ENCODE measurements at places on chromosomes 7 and 10.

GRCh38 chr10:126787201-126787600 is 116.7 kb upstream of the C10orf90 start:
- DNase-seq = no peak

- no peak for DNase-seq
These were observed 313.0 kb upstream of the FZD1 start for GRCh38 chr7:90951229-90951628.

GRCh38 chr7:43569424-43569823 is 13.5 kb upstream of the STK17A start:
- no peak for DNase-seq

DNA sequence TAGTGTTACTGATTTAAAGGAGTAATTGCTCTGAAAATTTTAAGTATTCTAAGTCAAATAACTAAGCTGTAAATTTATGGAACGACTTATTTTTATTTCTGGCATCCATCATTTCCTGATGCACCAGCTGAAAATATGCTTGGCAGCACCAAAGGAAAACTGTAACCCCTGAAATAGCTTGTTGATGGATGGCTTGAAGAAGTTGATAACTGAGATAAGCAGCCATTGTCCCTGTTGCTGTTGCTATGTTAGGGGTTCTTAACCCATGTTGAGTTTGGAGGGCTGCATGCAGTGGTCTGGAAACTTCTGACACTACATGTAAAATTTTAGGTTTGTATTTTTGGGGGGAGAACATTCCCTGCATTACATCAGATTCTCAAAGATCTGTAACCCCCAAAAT is 30.6 kb downstream of the RPA3 start:
- DNase-seq = no peak

DNA sequence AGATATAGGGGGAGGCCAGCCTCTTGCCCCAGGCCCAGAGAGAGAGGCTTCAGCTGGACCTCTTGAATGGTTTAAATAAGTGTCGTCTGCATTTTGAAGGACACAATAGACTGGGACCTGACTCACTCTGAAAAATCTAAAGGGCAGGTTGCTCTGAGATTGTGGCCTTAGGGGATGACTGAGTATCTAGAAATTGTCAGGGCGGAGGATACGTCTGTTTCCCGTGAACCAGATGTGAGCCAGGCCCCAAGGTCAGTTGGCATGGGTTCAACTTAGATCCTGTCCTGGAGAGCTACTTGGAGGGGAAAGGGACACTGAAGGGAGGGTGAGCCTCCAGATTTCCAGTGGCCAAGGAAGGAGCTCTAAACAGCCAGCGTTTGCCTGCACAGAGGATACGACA is 110.2 kb downstream of the CHN2 start:
- DNase-seq = no peak

DNA sequence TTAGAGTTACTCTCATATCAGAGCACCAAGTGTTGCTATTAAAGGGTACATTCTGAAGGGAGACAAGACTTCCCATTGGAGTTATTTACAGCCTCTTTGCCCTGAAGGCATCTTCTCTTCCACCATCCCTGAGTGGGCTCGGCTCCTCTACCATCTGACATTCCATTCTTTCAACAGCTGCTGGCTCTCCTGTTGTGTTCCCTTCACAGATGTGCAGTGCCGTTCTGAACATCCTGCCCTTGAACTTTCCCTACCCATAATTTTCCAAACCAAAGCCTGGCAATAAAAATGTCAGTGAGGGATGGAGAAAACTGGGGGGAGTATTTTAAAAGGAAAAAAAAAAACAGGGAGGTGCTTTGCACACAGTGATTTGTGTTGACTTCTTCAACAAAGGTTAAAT is 392.9 kb downstream of the KCNMA1 start:
- no peak for DNase-seq

DNA sequence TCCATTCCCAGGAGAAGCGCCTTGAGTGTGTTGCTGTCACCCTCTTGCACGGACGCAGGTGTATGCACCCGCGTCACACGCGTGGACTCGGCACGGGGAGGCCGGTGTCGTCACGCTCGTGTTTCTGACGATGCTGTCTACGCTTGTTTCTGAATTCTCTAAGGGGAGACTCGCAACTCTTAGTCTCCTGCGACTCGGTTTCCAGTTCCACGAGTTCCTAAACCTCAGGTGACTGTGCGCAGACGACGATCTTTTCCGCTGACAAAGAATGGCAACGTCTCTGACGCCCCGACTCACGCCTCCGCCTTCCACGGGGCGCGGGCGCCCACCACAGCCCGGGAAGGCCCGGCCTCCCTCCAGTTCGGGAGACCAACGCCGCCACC is 579 bp downstream of the IDI1 start:
- no peak for DNase-seq

DNA sequence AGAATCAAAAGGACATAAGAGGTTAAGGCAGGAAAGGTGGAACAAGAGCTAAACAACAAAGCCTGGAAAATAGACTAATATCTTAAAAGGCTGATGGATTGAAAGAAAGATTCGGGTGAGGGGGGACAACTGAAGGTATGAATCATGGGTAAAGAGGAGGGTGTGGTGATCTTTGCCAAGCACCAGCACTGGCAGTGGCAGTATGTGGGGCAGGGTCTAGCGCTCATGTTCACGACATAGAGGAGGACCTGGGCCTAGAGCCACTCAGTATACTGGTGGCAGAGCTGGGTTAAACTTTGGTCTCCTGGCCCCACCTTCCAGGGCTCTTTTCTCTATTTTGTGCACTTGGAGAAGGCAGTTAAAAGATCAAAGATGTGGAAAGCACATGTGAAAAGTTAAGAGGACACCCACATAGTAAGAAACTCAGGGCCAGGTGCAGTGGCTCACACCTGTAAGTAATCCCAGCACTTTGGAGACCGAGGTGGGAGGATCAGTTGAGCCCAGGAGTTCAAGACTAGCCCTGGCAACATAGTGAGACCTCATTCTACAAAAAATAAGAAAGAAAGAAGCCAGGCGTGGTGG is 40.5 kb upstream of the MMD2 start:
- DNase-seq = no peak

GRCh38 chr10:102146971-102147428 is 5.2 kb upstream of the NOLC1 start:
- DNase-seq = no peak

- no peak for DNase-seq
These were observed 139.4 kb upstream of the PHYHIPL start for GRCh38 chr10:59037018-59037389.

DNA sequence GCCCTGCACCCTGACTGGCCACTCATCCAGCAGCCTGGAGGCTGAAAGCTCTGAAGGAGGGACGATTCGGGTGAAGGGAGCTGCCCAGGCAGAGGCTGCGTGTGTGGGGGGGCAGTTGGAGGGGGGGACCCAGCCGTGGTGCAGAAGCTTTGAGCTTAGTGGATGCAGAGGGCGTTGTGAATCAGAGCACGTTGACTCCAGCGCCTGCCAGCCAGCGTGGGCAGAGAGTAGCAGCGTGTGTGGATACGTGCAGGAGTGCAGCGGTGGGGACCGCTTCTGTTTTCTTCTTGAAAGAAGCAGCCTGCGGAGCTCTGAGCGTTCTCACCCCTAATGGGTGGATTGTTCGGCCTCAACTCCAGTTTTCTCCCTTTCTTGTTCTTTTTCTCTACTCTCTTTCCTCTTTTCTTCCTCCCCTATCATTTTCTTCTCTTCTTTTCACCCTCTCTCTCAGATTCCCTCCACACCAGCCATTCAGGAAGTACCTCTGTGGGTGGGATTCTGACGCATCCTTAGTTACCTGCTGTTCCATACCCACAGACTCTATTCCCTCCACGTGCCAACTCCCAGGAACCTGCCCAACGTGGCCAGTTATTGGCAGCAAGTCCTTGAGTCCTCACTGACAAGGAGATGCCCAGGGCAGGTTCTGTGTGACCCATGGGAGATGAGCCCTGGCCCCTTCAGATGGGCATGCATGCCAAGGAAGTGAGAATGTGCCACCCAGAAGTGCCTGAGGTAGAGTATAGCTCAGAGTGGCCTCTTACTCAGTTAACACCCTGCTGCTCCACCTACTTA is 47.4 kb downstream of the SORCS3 start:
- no peak for DNase-seq

GRCh38 chr7:158409120-158409519 is 178.5 kb downstream of the PTPRN2 start:
- DNase-seq = no peak
